ENCODE measurements at places on chromosomes 11 and 22. TPM values are rescaled to one million over a fixed set of nuclear protein-coding genes. Genes with fewer than 3 reads are reported as not detected.

- H3K27me3 ChIP-seq: no peaks in the 10 kb centered on the region
- H3K27ac ChIP-seq: peak within 1 kb of the TSS; percentile 98
- peaks cover 50% of the 10 kb centered on the region for H3K4me1 ChIP-seq
- H3K36me3 ChIP-seq: peaks cover 30% of the 10 kb centered on the region
Measured at GRCh38 chr22:31489632-31490495, at the start of gene EIF4ENIF1. Gene EIF4ENIF1 (minus strand): TSS chr22:31489842. CDS start chr22:31488718, 1,124 bp downstream.

DNA sequence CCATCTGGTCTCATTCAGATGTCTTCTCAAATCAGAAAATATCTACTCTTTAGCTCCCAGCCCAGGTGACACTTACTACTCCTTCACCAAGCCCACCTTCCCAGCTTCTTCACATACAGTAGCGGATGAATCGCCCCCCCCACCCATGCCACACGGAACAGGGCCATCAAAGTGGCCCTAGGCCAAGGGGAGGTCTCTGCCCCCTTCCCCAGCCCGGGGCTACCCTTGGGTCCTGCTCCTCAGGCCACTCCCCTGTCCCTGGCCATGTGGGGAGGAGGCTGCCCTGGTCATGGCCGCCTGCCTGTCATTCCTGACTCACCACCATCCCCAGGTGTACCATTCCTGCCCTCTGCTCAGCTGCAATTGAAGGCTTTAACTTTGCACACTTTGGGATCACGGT is 142.8 kb downstream of the NECTIN1 start:
- no peak overlapping the region for H3K27ac ChIP-seq
- DNase-seq: no peak
- peaks cover 55% of the 10 kb centered on the region for H3K27me3 ChIP-seq
- no peaks in the 10 kb centered on the region for H3K36me3 ChIP-seq
- no peak overlapping the region for H3K4me3 ChIP-seq

- peak overlapping the region; percentile 99 for H3K27ac ChIP-seq
- H3K4me1 ChIP-seq: peaks cover 43% of the 10 kb centered on the region
- peak overlapping the region; percentile 82 for H3K4me3 ChIP-seq
- peaks cover 12% of the 10 kb centered on the region for H3K36me3 ChIP-seq
- DNase-seq: peak; percentile 51
Measured at GRCh38 chr22:50621948-50622722, 5.8 kb downstream of the ARSA start.

- no peaks in the 10 kb centered on the region for H3K4me1 ChIP-seq
- H3K4me3 ChIP-seq: no peak overlapping the region
- H3K36me3 ChIP-seq: no peaks in the 10 kb centered on the region
- H3K27ac ChIP-seq: no peak overlapping the region
- no peak for DNase-seq
- no peaks in the 10 kb centered on the region for H3K27me3 ChIP-seq
Measured at GRCh38 chr11:8318536-8318935, 54.9 kb upstream of the LMO1 start.

DNA sequence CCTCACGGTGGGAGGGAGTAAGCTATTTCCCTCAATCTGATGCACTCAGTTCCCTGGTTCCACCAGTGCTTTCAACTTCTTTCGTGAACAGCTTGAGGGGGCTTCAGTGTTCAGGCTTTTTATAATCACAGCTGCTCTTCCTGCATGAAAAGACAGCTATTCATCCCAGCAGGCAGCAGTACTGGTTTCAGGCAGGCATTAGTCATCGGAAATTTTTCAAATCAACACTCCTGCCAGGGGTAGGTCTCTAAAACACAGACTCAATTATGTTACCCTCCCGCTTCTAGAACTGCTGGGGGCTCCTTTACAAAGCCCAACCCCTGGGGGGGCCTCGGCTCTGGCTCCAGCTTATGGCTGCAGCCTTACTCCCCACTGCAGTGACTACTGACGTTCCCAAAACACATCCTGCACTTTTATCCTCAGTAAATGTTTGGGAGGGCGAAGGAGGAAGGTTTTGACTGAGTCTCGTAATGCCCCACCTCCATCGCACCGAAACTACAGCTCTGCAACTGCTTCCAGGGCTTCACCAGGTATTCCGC is 5.8 kb downstream of the POLDIP3 start:
- no peaks in the 10 kb centered on the region for H3K27me3 ChIP-seq
- H3K27ac ChIP-seq: no peak overlapping the region
- H3K36me3 ChIP-seq: peaks cover 48% of the 10 kb centered on the region
- peaks cover 45% of the 10 kb centered on the region for H3K4me1 ChIP-seq

DNA sequence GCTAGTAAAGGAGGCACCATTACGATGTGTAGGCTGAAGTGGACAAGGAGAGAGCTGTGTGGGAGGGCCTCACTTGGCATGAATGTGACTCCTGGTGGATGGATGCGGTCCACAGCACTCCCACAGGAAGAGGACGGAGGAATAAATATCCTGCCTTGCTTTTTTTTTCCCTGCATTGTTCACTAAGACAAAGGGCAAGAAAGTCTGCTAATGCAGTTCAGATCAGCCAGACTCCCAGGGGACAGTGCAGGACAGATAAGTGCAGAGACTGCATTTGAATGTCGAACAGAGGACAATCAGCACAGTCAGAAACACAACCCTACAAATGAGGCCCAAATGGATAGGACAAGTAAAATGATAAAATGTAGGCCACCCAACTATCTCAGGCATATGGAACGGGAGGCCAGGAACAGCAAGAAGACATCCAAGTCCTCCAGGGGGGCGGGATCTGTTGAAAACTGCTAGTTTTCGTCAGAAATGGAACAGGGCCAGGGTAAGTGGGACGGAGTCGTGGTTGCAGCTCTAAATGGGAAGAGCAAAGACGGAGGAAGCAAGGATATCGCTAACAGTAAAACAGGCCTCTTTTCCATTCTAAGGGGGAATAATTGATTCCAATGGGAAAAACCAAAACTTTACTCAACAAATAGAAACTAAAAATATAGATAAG is 25.2 kb upstream of the OR8B8 start:
- no peak for DNase-seq
- H3K27ac ChIP-seq: no peak overlapping the region
- no peaks in the 10 kb centered on the region for H3K4me1 ChIP-seq
- H3K36me3 ChIP-seq: no peaks in the 10 kb centered on the region
- H3K27me3 ChIP-seq: peaks cover 5% of the 10 kb centered on the region
- no peak overlapping the region for H3K4me3 ChIP-seq

DNA sequence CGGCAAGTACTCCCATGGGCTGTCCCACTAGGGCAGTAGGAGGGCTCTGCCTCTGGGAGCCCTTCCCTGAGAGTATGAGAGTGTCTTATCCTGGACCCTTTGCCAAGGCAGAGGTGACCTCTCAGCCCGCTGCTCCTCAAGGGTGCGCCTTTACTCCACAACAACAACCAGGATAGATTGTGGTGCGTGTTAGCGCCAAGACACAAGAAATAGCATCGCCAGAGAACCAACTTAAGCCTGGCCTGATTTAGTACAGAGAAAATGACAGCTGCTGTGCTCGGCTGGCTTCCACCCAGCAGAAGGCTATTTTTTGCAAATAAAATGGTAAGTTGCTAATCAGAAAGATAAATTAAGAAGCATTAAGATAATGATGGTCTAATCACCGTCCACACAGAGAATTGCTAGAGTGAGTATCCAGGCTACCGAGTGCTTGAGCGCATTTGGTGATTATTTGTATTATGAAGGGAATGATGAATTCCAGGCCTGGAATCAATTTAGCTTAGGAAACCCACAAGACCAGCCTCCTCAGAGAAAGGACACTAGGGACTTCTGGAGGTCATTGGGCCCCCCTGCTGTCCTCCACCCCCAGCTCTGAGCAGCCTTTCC is 119.8 kb downstream of the PKNOX2 start:
- H3K27me3 ChIP-seq: peaks cover 9% of the 10 kb centered on the region
- H3K36me3 ChIP-seq: no peaks in the 10 kb centered on the region
- no peaks in the 10 kb centered on the region for H3K4me1 ChIP-seq
- no peak overlapping the region for H3K4me3 ChIP-seq
- no peak overlapping the region for H3K27ac ChIP-seq

- peaks cover 84% of the 10 kb centered on the region for H3K36me3 ChIP-seq
- peaks cover 96% of the 10 kb centered on the region for H3K4me1 ChIP-seq
- peak overlapping the region; percentile 86 for H3K27ac ChIP-seq
- no peaks in the 10 kb centered on the region for H3K27me3 ChIP-seq
Measured at GRCh38 chr11:64856382-64857227, 12.2 kb upstream of the CDC42BPG start.

DNA sequence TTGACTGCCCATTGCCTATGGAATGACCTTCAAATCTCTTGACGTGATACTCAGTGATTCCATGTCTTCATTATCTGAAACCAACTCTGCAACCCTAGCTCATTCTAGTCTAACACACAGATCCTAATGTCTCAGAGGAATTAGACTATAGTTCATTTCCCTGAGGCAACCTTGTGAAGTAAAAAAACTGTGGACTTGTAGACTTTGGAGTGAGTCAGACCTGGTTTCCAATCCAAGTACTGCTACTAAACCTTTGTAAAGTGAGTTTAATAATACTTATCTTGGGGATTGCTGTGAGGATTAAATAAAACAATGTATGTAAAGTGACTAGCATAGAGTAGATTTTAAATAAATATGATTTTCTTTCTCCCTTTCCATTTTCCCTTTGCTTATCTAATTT is 226.1 kb downstream of the BLID start:
- H3K36me3 ChIP-seq: no peaks in the 10 kb centered on the region
- no peaks in the 10 kb centered on the region for H3K27me3 ChIP-seq
- no peak for DNase-seq
- H3K27ac ChIP-seq: no peak overlapping the region
- no peaks in the 10 kb centered on the region for H3K4me1 ChIP-seq

GRCh38 chr11:120473503-120473902 is 38.0 kb upstream of the GRIK4 start:
- H3K27ac ChIP-seq: no peak overlapping the region
- no peaks in the 10 kb centered on the region for H3K27me3 ChIP-seq
- peaks cover 10% of the 10 kb centered on the region for H3K36me3 ChIP-seq
- H3K4me1 ChIP-seq: peaks cover under 1% of the 10 kb centered on the region
- DNase-seq: no peak
- no peak overlapping the region for H3K4me3 ChIP-seq

GRCh38 chr11:86559311-86559945 is 113.0 kb downstream of the ME3 start:
- no peak overlapping the region for H3K4me3 ChIP-seq
- H3K36me3 ChIP-seq: no peaks in the 10 kb centered on the region
- DNase-seq: no peak
- no peaks in the 10 kb centered on the region for H3K4me1 ChIP-seq

DNA sequence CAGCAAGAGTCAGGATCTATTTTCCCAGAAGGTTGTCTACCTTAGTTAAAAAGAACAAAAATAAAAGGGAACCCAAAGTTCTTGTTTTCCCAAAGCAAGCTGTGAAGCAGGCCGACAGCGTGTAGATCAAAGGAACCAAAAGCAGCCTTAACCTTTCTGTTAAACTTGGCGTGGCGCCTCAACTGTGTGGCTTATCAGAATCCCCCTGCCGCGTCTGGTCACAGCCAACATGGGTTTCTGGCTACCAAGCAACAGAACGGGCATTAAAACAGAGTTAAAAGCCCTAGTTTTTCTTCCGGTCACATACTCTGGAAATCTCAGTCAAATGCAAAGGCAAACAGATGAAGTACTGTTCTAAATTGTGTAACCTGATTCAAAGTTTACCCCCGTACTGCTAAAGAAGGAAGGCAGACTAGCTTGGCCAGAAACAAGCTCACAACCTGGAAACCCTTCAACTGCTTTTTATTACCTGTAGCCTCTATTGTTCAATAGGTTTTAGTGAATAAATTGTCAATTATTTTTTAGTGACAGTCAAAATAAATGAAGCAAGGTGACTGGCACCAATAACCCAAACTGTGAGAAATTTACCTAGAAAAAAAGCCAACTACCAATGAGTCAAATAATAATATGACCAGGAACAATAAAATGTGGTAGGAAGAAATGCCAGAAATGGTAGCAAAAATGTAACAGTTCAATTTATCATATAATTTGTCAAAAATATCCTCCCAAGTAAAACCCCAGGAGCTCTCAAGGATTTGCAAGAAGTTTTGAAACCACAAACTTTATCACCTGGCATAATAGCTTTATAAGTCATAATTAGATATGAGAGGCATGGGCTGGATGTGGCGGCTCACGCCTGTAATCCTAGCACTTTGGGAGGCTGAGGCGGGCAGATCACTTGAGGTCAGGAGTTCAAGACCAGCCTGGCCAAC is 21.4 kb downstream of the CHKA start:
- no peak overlapping the region for H3K4me3 ChIP-seq
- no peaks in the 10 kb centered on the region for H3K36me3 ChIP-seq
- DNase-seq: no peak
- H3K27me3 ChIP-seq: no peaks in the 10 kb centered on the region

DNA sequence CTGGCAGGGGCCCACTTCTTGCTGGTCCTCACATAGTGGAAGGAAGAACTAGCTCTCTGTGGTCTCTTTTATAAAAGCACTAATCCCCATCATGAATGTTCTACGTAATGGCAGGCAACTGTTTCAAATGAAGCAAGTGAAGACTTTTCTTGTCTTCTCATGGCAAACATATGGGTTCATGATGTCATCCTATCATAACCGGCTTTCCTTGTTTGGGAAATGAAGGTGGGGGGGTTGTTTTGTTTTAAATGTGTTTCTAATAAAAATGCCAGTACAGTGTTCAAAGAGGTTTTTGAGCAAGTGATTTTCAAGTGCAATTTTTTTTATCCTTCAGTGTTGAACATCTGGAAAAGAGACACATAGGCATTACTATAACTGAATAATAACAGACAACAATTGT is 33.4 kb downstream of the REXO2 start:
- H3K4me3 ChIP-seq: no peak overlapping the region
- H3K27me3 ChIP-seq: peaks cover 12% of the 10 kb centered on the region
- DNase-seq: no peak
- H3K4me1 ChIP-seq: no peaks in the 10 kb centered on the region
- H3K27ac ChIP-seq: no peak overlapping the region
- no peaks in the 10 kb centered on the region for H3K36me3 ChIP-seq

DNA sequence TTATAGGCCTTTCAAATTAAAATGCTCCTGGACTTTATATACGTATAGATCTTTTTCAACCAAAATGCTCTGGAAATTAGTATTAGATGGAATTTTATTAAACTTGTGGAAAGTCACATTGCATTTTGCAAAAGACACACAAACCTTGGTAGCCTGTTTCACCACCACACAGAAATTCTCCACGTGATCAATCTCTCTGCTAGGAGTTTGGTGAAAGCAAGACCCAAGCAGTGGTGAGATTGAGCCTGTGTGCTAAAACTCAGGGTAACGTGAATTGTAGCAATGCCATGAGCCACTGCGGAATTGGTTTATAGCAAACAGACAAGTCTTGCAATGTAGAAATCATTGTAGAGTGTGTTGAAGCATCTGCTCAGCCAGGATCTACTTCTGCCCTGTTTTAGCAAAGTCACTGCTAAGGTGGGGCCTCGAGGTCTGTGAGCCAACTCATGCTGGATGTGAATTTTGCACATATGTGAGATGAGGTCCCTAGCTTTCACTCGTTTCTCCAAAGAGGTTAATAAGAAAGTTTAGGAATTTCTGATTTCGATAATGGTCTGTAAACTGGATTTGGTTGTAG is 184.8 kb downstream of the DBX1 start:
- H3K27ac ChIP-seq: no peak overlapping the region
- no peak for DNase-seq
- H3K4me3 ChIP-seq: no peak overlapping the region
- H3K27me3 ChIP-seq: peaks cover 28% of the 10 kb centered on the region

Gene RBMXL2
- not detected for total RNA-seq

Gene TMEM191C
- total RNA-seq: 0.48 TPM

Gene IGLL5
- not detected for total RNA-seq

Gene OR8A1
- not detected for total RNA-seq

Gene KCNJ11
- total RNA-seq: 0.55 TPM

Gene OR51B2
- total RNA-seq: not detected

Gene ANO1
- total RNA-seq: not detected

Gene OR6A2
- total RNA-seq: not detected
